Stimulated activated CD8-positive, alpha-beta memory T cell treated with anti-CD3 and anti-CD28 coated beads, Interleukin-7, amount 100 ng/mL, for 24 hours (primary cell): ENCODE measurements at places on chromosomes 11 and 22.
A peak's percentile ranks its signal among the peaks of the same experiment; 100 is the strongest.

DNA sequence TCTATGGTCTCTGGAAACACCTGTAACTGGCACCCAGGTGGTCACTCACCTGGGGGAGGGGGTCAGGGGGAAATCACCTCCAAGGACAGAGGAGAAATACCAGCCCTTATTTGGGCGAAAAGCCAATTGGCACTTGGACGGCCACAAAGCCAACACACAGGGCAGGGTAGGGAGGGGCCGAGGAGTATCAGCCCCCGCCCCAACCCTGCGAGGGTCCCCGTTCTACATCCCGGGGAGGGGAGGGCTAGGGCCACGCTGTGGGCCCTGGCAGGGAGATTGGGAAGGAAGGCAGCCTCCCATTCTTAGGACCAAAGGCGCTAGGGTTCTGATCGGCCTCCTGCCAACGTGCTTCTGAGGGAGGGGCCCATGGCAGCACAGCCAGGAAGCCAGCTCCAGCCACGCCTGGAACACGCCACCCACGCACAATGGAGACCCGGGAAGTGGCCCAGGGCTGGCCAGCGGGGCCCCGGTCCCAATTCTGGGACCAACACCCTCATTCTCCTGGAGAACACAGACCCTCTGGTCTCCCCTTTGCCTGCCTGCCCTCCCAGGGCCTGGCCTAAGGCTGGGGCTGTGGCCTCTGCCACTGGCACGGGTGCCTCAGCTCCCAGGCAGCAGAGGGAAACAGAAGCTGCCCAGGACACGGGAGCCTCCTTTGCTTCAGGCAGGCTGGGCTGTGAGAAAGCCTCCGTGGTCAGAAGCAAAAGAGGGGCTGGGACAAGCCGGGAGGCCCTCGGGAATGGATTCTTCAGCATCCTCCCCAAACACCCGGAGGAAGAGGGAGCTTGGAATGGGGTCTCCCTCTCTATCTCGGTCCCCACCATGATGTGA is 7.4 kb downstream of the CBX6 start:
- DNase-seq: no peak

DNA sequence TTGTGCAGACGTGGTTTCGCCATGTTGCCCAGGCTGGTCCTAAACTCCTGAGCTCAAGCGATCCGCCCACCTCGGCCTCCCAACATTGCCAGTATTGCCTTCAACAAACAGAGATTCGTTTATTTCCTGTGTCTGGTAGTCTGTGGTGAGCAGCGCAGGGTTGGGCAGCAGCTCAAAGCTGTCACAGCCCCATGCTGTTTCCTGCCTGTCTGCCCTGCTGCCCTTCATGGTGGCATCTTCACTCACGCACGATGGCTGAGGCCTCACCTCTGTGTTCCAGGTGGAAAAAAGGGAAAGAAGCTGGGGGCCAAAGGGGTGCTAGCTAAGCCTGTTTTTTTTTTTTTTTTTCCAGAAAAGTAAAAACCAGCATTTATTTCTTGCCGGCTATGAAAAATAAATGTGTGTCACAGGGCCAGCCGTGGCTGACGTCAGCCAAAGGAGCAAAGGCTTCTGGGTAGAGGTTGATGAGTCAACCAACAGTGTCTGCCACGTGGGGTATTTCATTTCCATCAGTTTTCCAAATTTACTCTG is 28.8 kb downstream of the TBC1D22A start:
- peak; percentile 51 for DNase-seq

DNA sequence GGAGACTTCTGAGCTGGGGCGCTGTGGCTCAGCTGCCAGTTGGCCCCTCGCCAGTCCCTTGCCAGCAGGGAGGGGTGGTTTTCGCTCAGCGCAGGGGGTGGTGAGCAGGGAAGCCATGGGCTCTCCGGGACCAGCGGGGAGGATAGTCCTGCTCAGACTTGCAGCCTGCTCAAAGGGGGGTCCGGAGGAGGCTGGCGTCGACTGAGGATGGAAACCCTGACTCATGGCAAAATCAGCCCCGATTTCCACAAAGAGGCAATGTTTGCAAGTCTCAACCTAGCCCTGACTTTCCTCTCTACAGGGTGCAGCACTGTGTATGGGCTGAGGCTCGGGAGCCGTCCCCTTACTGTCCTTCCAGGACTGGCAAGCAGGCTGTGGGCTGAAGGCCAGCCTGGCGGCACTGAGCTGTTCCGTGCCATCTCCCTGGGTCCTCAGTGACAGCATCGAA is 35.1 kb downstream of the FBLN1 start:
- DNase-seq: no peak

- no peak for DNase-seq
Observed at GRCh38 chr11:95688501-95689222, 100.9 kb downstream of the FAM76B start.

DNA sequence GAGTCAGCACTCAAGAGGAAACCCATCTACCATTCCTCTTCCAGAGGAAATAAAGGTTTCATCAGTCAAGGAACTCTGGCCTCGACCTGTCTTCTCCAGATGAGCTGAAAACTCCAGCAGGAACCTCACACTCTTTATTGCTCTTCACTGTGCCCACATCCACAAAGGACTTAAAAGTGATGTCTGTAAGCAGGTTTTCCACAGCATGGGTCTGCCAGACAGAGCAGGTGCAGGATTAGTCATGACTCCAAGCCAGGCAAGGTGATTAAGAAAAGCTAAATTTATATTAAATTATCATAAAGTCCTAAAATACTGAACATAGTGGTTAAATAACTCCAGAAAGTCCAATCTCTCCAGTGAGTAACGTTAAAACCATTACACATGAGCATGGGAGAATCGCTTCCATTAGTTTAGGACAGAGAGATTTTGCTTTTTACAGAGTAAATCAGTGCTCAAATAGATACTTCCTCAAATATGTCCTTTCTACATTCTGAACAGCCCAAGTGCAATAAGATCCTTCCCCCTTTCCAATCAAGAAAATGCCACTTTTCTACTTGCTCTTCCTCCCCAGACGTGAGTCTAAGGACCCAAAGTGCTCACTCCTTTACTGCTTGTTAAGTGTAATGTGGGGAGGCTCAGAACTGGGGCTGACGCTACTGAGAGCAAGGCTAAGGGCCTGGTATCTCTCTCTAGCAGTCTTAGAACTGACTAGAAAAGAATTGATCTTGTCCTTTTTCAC is 10.7 kb upstream of the CKAP5 start:
- DNase-seq: no peak

GRCh38 chr22:41722496-41722895 is 23.2 kb downstream of the MEI1 start:
- no peak for DNase-seq

- no peak for DNase-seq
Observed at GRCh38 chr11:70606951-70607330, 208.6 kb downstream of the CTTN start.

DNA sequence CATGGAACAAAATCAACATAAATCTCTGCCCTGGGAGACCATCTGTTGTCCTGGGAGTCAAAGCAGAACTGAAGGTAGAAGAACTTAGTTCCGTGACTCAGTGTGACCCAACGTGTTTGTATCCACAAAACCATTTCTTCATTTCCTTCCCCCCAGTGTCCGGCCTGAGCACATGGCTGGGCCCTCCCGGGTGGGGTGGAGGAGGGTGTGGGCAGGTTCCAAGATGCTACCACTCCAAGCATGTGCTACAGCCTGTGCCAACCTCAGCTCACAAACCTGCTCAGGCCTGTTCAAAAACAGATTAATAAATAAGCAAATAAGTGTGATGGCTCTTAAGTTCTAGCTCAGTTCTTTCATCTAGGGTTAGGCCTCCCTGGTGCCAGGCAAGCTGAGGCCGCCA is 55.3 kb downstream of the SHANK2 start:
- DNase-seq: no peak

GRCh38 chr22:30953206-30953605 is 15.4 kb downstream of the MORC2 start:
- DNase-seq: no peak

GRCh38 chr11:122048401-122048800 is 67.6 kb downstream of the BLID start:
- DNase-seq: no peak

- DNase-seq: no peak
Observed at GRCh38 chr11:87804176-87804575, 371.1 kb downstream of the RAB38 start.

DNA sequence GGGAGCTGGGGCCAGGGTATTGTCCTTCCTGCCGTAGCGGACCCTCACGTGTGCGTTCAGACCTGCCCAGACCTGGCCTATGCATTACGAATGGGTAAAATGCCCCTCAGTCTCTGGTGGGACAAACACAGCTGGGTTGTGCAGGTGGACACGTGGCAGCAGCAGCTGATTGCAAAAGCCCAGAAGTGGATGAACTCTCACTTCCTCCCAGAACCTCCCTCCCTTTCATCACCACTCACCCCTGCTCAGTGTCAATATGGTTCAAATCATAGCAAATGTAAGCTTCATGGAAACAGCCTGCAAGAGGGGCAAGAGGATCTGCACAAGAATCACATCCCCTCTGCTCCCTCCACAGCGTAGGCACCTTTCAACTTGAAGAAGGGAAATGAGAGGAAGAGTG is 352.1 kb downstream of the OPCML start:
- no peak for DNase-seq

DNA sequence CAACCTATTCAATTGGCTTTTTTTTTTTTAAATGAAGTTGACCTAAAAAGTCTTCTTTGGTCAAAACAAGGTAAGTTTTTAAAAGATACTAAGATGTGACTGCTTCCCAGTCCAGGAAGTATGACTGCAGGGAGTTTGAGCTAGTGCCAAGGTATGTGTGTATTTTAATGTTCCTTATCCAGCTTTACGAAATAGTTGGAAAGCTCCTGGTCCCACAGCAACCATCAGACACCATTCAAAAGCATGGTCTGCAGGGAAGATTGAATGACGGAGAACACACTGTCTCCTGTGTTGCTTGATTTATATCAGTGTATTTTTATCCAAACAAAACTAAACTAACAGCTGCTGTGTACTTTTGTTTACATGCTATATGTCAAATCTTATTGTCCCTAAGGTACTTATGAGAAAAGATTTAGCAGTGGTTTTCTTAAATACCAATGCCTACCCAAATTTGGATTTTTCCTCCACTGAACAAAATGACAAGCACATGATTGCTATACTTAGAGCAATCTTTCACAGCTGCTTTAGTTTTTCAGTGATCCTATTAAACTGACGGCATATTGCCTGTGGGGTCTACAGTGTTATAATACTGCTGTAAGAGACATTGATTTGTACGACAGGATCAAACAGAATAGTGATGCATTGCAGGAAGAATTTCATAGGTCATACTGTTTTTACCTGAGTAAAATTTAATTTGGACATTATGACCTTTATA is 122.9 kb downstream of the DCDC1 start:
- DNase-seq: no peak

DNA sequence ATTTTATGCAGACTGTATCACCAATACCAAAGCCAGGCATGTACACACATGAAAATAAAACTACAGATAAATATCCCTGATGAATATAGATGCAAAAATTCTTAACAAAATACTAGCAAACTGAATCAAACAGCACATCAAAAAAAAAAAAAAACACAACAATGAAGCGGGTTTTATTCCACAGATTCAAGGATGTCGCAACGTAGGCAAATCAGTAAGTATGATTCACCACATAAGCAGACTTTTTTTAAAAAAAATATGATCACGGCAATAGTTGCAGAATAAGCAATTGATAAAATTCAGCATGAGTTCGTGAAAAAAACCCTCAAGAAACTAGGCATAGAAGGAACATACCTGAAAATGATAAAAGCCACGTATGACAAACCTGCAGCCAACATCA is 21.3 kb downstream of the OR51F1 start:
- no peak for DNase-seq

GRCh38 chr11:80104191-80104590 is 663.4 kb upstream of the TENM4 start:
- DNase-seq: no peak

DNA sequence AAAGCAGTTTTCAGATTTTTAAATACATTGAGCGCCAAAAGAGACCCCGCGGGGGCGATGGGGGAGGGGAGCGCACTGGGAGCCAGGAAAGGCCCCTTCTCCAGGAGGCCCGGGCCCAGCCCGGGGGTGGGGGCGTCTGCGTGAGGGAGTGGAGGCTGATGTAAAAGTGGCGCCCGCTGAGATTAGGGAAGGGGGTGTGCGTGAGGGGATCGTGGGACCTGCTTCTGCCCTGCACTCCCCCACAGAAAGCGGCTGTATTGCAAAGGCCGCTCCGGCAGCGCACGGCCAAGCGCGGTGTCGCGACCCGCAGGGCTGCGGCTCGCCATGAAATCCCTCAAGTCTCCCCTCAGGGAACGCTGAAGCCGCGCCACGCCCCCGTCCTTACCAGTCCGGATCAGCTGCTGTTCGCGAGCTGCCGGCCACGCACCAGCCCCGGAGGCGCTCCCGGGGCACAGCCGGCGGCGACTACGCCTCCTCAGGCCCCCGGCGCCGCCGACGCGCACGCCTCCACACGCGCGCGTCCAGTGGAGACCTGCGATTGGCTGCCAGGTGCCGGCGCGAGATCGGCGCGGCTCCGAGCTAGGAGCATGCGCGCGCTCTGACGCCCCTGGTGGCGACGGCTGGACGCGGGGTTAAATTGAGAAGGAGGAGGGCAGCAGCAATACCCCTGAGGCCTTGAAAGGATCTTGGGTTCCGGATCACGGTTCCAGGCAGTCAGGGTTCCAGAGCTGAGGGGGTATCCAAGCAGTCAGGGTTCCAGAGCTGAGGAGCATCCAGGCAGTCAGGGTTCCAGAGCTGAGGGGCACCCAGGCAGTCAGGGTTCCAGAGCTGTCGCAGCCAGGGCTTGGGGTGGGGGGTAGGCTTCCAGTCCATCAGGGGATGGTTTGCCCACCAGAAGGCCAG is at the start of gene ZNF280B:
ZNF280B (minus strand) TSS at position 469 of the 903 bp plus-strand sequence. CDS start 19,344 bp downstream, outside the sequence.
- DNase-seq: peak; percentile 65

DNA sequence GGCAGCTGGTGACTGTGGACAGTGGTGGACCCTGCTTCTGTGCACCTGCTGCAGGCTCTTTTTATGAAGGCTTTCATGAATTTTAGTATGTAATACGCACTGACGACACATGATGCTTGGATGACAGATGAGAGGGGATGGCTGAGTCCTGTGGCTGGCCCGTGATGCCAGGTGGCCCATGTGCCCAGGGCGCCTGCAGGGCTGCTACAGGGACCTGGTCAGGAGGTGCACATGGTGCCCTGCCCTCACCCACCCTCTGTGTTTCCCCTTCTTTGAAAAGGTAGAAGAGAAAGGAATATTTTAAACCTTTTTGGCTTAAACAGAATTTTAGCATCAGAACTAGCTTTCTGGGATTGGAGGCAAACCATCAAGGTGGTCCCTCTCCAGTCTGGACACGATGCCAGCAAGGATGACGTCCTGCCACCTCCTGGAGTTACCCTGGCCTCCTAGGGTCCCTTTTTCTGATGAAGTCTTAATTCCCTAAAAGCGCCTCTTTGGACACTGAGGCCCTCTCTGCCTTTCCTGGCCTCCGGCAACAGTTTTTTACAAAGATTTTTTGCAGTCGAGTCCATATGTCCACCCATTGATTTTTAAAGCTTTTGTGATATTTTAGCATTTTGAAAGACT is 5.4 kb upstream of the RANBP1 start:
- DNase-seq: no peak

GRCh38 chr22:17346578-17346977 is 22.7 kb upstream of the CECR2 start:
- DNase-seq: no peak

GRCh38 chr11:35167426-35167954 is 28.5 kb downstream of the CD44 start:
- no peak for DNase-seq

- no peak for DNase-seq
Observed at GRCh38 chr11:69682221-69682620, 7.1 kb upstream of the LTO1 start.
